Epithelial cell of proximal tubule (primary cell): ENCODE measurements at places on chromosomes 11 and 22.

DNA sequence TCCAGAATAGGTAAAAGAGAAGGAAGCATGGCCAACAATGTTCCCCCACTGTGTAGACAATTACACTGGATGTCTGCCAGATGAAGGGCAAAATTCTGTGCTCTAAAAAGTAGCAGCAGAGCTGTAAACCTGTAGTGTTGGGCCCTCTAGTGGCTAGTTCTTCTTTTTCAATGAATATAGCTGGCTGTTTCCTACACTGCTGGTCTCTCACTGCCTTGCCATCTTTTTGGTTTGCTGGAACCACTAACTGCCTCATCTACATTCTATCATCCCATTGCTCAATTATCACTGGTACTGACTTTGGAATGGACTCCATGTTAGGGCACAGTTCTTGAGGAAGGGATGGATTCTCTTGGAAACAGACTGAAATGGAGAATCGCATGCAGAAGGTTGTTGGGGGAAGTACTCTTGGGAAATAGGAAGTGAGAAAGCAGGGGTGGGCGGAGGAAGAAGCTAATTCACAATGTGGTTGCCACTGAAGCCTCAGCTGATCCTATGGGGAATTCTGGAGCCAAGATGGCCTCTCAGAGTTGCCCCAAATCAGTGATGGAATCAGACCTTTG lies 17.9 kb downstream of the KCNE3 start:
- DNase-seq: no peak

GRCh38 chr11:35579557-35580396 lies 38.5 kb upstream of the FJX1 start:
- peak; percentile 7 for DNase-seq

DNA sequence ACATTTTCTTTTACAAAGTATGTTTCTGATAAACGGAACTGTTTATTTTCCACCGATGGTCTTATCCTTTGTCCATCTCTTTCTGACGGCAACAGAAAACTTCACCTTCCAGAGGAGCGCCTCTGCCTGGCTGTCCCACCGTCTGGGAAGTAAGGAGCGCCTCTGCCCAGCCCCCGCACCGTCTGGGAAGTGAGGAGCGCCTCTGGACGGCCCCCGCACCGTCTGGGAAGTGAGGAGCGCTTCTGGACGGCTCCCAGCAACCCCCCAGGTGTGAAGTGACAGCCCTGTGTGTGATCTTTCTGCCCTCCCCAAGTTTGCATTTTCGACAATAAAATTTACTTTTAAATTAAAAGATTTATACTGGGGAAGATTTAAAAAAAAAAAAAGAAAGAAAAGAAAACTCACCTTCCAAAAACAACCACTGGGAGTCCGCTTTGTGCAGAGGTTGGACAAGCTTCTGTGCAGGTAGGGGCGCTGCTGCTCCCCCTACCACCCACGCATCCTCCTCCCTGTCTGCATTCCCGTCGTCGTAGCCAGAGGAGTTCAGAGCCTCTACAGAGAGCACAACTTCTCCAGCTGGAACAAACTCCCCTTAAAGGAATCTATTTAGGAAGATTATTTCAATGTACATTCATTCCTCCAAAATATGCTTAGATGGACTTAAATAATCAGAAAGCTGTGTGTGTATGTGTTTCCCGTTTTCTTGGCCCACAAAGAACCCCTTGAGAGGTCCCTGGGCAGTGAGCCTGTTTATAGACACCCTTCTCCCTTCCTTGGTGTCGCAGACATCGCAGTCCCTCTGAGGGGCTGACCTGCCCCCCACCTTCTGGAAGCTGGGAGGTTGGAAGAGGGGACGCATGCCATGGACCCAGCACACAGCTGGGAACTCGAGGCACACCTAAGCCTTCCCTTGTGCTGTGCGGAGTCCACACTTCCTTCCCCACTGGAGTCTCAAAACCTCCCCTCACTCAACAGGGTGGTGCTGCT lies 849 bp upstream of the APOBEC3B start:
- DNase-seq: no peak

DNA sequence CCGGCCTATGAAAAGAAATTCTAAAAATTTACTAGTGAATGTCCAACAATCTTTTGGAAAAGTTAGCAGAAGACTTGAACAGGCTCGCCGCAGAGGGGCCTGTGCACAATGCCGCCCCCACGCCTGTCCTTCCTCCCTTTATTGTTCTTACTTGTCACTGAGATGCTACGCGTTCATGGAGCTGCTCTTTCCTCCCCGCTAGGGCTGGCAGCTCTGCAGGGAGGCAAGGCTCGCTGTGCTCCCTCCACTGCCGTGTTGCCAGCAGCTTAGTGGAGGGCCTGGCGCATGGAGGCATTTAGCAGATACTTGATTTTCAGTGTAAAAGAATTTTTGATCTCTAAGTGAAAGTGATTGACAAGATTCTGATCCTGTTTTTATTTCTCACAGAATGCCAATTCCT lies 14.7 kb downstream of the PHRF1 start:
- DNase-seq: no peak

- no peak for DNase-seq
Measured at GRCh38 chr22:41094041-41094593, 1.7 kb downstream of the EP300 start.

DNA sequence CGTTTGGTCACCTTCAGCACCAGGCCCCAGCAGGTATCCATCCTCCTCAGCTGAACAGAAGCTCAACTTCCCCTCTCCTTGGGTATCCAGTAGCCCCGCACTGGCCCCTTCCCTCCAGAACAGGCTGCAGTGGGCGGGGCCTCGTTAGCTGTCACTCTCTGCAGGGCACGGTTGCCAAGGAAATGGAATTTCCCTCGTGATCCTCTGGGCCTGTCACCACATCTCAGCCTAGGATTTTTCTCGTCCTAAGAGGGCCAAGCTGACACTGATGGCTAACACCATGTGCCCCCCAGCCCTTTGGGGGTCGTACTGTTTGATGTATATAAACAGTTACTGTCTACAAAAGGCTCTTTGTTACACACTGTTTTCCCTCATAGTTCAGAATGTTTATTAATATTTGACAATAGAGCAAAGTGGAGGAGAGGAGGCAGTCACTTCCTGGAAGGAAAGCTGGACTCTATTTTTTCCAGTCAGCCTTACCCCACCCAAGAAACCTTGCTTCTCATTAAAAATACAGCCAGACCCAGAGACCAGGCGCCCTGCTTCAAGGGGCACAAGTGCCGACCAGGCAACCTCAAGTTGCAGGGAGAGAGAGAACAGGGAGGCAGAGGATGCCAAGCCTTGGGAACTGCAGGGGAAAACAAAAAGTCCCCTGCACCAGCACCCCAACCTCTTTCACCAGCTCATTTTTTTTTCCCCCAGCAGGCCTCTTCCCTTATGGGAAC lies 44.5 kb downstream of the FEZ1 start:
- no peak for DNase-seq

DNA sequence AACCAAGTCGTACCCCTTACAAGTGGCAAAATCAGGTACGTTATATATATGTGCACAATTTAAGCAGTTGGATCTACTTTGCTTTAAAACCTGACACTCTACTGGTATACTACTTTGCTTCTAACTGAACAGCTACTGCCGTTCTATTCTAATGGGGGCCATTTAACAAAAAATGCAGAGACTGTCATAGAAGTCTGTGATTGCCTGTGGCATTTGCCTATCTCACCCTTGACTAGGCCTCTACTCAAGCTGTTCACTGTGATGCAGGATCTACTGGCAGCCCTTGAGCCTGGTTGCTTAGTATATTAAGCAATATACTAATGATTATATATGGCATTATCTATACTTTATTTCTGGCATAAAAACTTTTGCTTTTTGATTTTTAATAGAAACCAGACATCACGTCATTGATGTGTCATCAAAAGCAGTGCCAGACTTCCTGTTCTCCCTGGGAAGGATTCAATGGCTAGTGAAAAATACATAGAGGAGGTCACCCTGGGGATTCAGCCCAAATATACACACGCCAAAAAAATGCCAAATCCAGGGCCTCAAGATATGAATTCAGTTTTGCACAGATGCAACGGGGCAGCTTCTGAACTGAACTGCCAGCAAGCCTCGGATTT lies 40.0 kb upstream of the FIBIN start:
- no peak for DNase-seq

GRCh38 chr11:86292912-86293616 lies 9.0 kb upstream of the HIKESHI start:
- no peak for DNase-seq

DNA sequence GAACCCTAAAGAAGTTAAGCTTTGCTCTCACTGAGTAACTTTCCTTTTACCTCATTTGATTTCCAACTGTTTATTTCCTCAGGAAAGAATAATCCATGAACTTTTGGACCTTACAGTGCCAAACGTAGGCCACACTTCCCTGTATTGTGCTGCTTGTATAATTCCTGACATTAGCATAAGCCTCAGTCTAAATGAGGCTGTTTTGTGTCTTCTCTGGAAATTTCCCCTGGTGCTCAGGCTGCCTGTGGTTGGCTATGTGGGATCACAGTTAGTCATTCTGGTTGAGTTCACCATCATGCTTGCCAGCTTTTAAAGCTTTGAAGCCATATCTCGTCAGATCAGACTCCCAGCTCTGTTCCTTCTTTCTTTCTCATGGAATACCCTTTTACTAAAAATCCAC lies 107.0 kb downstream of the FAM76B start:
- DNase-seq: no peak
